ENCODE measurements at places on chromosomes 4 and X. TPM values are rescaled to one million over a fixed set of nuclear protein-coding genes. Genes with fewer than 3 reads are reported as not detected.

Gene PHOX2B
- not detected for total RNA-seq

Gene LEF1
- total RNA-seq: 215 TPM

Gene DRP2
- 0.69 TPM for total RNA-seq

Gene IL13RA1
- 0.68 TPM for total RNA-seq

Gene MAGEB2
- not detected for total RNA-seq

Gene GAGE12E
- not detected for total RNA-seq

Gene S100G
- not detected for total RNA-seq

Gene SPANXD
- total RNA-seq: not detected

Gene ADGRA3
- 5.1 TPM for total RNA-seq

Gene CT83
- not detected for total RNA-seq

Gene STK32B
- not detected for total RNA-seq

Gene GATA1
- not detected for total RNA-seq

Gene FAM9B
- total RNA-seq: not detected

Gene SRPX
- total RNA-seq: not detected

Gene ATP2B3
- 0.07 TPM for total RNA-seq

Gene CD40LG
- total RNA-seq: 243 TPM

Gene CT47B1
- not detected for total RNA-seq

All from T-helper 1 cell treated with Interleukin-12 subunit alpha and Interleukin-12 subunit beta and Interleukin-4 antibody, amounts not matched to agents 30 ng/mL and 1 ng/mL, for 36 hours (primary cell).